ENCODE measurements at places on chromosomes 2 and 18.
A peak's percentile ranks its signal among the peaks of the same experiment; 100 is the strongest.

GRCh38 chr2:125312342-125312741 is 1287.3 kb downstream of the CNTNAP5 start:
- no peak for DNase-seq

- DNase-seq = no peak
Observed at GRCh38 chr2:109715313-109715805, 78.7 kb upstream of the RGPD5 start.

DNA sequence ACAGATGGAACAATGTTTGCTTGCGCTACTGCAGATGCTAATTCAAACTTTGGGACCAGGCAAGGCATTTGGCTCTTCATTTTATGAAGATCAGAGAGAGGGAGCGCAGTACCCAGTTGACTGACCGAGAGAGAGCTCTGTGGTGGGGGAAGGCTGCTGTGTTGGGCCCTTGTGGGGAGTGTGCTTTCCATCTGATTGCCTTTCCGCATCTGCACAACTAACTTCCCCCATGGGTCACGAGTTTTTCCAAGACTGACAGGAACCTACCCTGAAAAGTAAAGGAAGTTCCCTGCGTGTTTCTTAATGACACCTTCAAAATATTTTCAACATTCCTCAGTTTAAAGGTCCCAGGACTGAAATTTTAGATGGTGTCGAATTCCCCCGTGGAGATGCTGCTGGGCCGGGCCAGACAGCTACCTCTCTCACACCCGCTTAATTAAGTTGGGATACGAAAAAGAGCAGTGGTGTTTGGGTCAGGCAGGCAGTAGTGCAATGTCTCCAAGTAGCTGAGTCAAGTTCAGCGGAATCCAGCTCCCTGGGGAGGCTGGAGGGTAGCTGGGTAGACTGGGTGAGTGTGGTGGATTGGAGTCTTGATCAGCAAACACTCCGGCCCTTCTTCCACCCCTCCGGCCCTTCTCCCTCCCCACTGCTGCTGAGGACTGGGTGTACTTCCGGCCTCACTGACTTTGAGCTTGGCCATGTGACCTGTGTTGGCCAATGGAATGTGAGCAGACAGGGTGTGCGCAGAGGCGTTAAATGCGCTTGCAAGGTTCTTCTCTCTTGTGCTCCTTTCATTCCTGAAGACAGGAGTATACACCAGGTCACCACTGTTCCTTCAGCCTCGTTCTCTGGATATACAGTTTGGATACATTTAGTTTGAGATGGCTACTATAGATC is 2.3 kb upstream of the ARHGAP25 start:
- no peak for DNase-seq

DNA sequence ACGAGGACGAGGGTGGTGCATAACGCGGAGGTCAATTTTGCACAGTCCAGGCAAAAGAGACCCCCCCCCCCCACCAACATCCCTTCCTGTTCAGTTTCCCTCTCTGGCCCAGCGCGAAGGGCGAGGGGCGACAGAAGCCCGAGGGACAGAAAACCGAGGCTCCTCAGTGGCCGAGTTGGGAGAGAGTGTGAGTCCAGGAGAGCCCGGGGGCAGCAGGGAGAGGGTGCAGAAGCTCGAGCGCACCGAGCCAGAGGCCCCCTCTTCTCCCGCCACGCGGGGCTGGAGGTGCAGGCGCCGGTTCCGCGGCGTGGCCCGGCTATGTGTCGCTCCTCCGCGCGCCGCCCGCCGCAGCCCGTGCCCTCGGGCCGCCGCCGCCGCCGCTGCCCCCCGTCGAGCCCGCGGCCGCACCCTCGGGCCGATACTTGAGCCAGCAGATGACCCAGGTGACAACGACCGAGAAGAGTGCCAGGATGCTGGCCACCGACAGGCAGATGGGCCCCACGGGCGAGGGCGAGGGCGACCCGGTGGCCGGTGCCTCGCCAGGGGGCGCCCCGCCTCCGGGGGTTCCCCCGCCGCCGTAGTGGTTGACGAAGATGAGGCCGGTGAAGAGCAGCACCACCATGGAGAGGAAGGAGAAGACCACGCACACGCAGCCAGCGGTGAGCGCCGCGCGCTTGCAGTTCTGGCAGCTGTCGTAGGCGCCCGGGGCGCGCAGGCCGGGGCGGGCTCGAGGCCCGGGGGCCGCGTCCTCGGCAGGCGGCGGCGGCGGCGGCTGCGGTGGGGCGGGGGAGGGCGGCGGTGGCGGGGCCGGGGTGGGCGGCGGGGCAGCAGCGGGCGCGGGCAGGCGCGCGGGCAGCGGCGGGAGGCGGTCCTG is 20.2 kb upstream of the PAX3 start:
- DNase-seq = peak; percentile 39

GRCh38 chr2:44570777-44571176 is 209.0 kb downstream of the CAMKMT start:
- no peak for DNase-seq

- DNase-seq = no peak
Observed at GRCh38 chr18:10526561-10526949, 728 bp downstream of the NAPG start.

DNA sequence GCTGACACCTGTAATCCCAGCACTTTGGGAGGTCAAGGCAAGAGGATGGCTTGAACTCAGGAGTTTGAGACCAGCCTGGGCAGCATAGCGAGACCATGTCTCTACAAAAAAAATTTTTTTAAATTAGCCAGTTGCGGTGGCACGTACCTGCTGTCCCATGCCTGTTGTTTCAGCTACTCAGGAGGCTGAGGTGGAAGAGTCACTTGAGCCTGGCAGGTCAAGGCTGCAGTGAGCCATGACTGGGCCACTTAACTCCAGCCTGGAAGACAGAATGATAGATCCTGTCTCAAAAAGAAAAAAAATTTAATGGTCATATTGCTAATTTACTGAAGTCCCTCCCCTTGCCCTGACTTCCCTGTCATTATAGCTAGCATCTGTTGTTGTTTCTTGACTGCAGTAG is 112.6 kb downstream of the ARHGAP28 start:
- DNase-seq = no peak

- DNase-seq = no peak
Observed at GRCh38 chr2:40103590-40103989, 324.5 kb upstream of the THUMPD2 start.

DNA sequence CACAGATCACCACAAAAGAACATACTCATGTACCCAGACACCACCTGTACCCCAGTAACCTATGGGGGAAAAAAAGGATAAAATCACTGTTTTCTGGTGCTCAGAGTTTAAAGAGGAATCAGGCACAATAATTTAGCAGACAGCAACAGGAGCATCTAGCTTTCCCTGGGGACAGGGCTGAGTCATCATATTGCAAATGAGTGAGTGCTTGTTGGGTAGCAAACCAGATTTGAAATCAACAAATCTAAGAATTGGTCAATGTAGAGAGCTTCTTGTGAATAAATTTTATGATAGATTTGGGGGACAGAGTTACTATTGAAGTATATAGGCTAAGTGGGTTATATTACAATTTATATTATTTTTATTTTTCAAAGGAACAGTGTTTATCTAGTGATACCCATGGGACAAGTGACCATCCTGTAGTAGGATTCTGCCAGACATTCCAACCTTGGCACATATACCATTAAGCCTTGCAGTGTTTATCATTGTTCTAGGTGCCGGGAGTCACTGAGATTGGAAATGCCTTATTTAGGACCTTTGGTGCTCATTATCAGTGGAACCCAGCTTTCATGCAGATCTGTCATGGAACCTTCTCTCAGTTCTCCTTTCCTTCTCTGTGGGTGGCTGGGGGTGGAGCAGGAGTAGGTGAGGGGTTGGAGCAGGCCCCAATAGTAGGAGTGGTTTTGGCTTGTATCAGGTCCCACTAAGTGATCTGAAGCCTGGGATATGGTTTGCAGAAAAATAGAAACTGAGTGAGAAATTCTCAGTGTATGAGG is 117.2 kb downstream of the CERS6 start:
- DNase-seq = no peak

DNA sequence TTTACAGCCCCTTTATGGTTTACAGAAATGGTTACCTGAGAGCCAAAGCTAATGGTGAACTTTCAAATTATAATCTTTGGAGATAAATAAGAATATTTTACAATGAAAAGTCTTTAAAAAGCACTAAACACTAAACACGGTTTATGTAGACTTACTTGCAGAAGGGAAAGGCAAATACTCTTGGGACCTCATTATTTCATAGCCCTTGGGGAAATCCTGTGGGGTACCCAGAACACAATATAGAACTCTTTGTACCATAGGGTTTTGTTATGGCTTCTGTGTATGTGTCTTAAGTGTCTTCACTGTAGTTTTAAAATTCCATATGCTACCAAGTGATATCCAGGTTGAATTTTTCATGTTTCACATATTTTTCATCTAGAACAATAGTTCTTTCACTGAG is 90.6 kb downstream of the KCNH7 start:
- no peak for DNase-seq

DNA sequence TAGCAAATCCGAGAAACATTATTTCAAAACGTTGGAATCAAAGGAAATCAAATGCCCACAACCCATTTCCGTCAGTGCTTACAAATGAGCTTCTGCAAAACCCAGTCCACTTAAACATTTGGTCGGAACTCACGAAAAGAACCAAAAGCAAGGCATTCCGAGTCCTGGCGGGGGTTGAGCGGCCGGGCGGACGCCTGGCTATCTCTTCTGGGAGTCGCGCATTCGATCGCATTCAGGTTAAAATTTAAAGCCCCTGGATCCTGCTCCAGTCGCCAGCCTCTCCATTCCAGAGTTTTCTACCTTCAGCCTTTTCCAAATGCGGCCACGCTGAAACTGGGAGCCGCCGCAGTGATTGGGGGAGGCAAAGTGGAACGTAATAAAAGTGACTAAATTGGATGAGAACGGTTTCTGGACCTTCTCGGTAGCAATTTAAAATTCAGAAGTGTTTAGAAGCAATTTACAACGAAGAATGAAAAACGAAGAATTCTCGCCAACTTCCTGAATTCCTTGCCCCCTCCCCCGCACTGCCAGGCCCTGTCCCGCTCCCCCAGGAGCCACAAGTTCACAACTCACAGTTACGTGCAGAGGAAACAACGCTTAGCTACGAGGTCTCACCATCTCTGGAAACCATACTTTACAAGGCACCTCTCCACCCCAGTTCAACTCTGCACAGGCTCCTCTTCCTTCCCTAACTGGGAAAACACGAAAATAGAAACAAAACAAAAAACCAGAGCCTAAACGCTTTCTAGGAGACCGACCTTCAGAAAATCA is 1.7 kb upstream of the GATA6 start:
- no peak for DNase-seq

Measured in NCI-H2227 treated with DMSO at 0.1 percent for 48 hours (cell line).